RWPE1 (cell line): ENCODE measurements at places on chromosomes 7 and 10.

- DNase-seq, result no peak
Observed at GRCh38 chr10:29249018-29249417, 39.9 kb upstream of the LYZL1 start.

GRCh38 chr10:46236546-46236887 is 50.3 kb upstream of the ANTXRL start:
- DNase-seq, result no peak

- no peak for DNase-seq
Observed at GRCh38 chr10:35564341-35564968, 40.7 kb upstream of the GJD4 start.

GRCh38 chr10:62653254-62653653 is 151.3 kb upstream of the ADO start:
- no peak for DNase-seq

DNA sequence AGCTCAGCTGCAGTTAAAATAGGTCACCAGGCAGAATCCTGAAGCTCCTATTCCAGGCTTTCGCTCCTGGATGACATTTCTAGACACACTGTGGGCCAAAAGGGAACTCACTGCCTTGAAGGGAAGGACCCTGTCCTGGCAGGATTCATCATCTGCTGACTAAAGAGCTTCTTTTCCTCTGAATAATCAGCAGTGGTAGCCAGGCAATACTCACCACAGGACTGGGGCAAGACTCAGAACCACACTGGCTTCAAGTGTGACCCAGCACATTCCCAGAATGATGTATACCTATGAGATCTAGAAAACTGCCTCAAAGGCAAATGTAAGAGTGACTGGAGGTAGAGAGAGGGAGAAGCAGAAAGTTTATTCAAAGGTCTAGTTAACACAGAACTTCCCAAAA is 29.5 kb upstream of the EBF3 start:
- peak; percentile 50 for DNase-seq

- no peak for DNase-seq
Observed at GRCh38 chr7:23456093-23456492, 14.2 kb downstream of the IGF2BP3 start.

DNA sequence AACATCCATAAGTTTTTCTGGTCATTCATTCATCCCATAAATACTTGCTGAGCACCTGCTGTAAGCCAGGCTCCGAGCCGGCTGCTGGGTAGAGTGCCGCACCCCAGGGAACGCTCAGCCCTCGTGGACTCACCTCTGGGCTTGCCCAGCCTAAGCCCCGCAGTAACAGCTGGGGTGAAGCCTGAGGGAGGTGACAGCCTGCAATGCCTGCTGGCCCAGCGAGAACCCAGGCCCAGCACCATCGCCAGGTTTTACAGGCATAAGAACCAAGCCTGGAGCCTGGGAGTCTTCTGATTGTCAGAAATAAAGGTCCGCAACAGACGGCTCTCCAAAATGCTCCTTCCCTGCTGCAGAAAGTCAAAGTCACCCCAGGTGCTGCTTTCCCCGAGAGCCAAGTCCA is 205.4 kb downstream of the ZMYND11 start:
- no peak for DNase-seq

DNA sequence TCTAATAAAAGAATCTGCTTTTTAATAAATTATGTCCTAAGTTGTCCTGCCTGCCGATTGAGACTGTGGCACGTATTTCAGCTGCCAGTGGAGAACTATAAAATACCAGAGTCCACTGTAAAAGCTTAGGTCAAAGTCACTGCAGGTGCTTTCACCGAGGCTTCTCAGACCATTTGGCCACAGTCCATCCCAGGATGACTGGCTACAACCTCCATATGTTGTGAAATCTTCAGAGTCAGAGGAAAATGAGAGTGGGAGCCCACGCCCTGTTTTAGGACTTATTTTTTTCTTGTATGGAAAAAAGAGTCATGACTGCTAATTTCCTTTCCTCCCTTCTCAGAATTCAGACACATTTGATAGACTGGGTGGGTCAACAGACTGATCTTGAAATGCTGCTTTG is 182.9 kb downstream of the ANK3 start:
- no peak for DNase-seq

- no peak for DNase-seq
Observed at GRCh38 chr10:50992356-50992901, 81.9 kb upstream of the PRKG1 start.

GRCh38 chr7:159195946-159196345 is 51.3 kb upstream of the VIPR2 start:
- DNase-seq, result no peak

- no peak for DNase-seq
Observed at GRCh38 chr7:32890793-32891042, 842 bp downstream of the KBTBD2 start.

GRCh38 chr7:130363026-130363847 is 17.1 kb upstream of the CPA1 start:
- peak; percentile 81 for DNase-seq

DNA sequence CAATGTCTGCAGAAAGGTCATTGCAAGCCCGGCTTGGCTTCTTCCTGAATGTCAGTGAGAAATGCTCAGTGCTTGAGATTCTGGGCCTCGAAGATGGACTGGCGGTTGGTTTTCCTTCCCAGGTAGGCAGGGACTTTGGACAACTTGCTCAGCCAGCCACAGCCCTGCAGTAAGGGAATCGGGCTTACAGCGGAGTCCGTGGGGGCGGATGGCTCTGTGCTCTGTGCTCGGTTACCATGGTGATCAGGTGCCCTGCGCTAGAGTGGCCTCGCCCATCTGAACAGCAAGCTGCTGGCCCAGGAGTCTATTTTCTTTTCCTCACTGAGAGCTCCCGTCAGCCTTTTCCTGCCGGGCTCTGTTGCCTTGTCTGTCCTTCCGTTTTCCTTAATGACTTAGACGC is 77.8 kb upstream of the SH2B2 start:
- no peak for DNase-seq

DNA sequence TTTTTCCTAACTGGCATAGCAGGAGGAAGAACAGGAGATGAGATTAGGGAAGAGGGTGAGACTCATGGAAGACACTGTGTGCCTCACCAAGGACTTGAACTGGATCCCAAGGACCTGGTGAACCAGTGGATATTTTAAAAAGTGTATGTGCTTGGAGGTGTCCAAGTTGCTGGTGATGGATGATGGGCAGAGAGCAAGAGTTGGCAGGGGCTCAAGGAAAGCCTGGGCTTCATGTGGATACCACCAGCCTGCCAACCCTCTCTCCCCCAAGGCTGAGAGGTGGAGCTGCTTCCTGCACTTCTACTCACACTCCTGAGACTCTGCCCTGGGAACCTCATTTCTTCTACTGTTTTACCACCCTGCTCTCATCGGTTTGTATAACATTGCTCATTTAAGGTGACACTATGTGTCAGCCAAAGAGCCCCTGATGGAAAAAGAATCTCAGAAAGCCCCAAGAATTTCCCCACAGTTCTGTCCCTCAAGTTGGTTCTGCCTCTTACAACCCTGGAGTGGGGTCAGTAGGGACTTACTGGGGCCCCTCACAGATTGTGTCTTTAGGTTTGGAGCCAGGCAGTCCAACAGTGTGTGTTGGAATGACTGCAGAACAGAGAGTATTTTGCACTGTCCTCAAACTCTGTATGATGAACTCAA is 56.2 kb upstream of the PDCD4 start:
- no peak for DNase-seq

GRCh38 chr10:128528781-128529180 is 402.6 kb upstream of the MKI67 start:
- DNase-seq, result no peak

GRCh38 chr7:27634671-27635493 is 27.8 kb downstream of the HIBADH start:
- DNase-seq, result no peak

DNA sequence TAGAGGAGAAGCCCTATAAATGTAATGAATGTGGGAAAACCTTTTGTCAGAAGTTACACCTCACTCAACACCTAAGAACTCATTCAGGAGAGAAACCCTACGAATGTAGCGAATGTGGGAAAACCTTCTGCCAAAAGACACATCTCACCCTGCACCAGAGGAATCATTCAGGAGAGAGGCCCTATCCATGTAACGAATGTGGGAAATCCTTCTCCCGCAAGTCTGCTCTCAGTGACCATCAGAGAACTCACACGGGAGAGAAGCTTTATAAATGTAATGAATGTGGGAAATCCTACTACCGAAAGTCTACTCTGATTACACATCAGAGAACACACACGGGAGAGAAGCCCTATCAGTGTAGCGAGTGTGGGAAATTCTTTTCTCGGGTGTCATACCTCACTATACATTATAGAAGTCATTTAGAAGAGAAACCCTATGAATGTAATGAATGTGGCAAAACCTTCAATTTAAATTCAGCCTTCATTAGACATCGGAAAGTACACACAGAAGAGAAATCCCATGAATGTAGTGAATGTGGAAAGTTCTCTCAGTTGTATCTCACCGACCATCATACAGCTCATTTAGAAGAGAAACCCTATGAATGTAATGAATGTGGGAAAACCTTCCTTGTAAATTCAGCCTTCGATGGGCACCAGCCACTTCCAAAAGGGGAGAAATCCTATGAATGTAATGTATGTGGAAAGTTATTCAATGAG is 18.9 kb downstream of the RBAK start:
- DNase-seq, result no peak

DNA sequence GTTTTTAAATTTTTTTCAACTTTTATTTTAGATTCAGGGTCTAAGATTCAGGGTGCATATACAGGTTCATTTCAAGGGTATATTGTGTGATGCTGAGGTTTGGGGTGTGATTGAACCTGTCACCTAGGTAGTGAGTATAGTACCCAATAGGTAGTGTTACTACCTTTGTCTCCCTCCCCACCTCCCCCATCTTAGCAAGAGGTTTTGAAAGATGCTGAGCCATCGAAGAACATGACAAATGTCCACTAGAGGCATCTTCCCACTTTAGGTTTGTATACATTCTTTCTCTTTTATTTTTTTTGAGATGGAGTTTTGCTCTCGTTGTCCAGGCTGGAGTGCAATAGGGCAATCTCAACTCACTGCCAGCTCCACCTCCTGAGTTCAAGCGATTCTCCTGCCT is 880 bp upstream of the MGAM2 start:
- no peak for DNase-seq

DNA sequence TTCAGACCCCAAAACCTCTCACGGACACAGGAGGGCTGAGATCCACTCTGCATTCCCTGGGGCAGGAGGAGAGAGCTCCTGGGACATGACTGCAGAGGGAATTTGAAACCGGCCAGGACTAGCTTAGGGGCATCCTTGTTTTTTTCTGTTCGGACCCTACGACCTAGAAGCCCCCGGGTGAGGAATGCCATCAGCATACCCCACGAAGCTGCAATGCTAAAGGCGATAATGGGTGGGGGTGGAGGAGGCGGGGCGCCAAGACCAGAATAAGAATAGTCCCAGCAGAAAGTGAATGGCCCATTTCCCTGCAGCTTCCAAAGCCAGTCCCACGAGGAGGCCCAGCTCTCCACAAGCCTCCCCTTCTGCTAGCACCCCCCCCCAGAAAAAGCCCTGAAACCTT is 4.0 kb downstream of the PDGFA start:
- no peak for DNase-seq

DNA sequence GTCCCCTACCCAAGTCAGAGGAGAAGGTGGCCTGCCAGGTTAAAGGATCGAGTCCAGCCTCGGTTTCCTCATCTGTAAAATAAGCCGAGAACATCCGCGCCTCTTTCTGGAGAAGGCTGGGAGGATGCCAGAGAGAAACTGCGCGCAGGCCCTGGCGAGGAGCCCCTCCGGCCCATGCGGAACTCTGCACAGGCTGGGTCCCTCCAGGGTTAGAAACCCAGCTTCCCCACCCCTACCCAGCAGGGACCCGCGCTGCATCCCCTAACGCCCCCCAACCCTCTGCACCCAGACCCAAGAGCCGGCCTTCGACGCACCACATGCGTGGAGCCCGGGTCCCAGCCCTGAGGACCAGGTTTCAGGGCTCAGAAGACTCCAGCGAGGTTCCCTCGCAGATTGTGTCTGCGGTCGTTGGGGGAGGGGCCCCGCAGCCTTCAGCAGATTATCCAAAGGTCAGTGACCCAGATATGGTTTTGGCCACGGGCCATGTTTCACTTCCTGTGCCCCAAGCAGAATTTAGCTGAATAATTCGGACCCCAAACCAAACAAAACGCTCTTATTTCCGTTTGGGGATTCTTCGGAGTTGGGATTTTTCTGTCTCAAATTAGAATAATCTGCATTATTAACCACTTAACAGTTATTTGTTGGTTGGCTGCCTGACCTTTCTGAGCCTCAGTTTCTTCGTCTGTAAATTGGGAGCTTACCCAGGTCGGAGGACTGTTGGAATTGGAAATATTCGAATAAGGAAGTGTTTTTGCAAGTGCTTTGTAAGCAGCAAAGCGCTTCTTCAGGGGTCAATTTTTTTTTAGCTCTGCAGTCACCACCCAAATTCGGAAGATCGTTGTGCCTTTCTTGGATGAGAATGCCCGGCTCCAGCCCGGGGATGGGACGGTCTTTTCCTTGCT is 167.7 kb downstream of the UBE2H start:
- DNase-seq, result no peak

DNA sequence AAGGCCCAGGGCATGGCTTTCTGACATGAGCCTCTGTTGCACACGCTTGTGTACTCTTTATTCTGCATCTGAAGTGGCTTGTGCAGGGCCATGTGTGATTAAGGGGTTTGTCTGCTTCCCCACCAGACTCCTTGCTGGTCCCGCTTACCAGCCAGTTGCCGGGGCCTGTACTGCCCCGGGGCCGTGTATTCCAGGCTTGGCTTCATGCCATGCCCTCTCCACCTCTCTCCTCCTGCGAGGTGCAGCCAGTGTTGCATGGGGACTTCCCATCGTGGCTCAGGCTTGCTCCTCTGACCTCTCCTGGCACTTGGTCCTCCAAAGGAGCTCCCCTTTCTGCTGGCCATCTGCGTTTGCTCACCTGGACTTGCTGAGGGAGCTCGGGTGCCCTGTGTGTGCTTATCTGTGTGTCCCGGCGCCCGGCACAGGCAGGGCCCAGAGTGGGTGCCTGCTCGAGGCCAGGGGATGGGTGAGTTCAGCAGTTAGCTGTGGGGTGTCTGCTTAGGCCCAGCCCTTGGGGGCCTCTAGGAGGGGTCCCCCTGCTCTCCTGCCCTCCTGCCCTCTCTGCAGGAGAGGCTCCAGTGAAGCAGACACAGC is 11.0 kb upstream of the C10orf143 start:
- DNase-seq, result no peak

- DNase-seq, result no peak
Observed at GRCh38 chr10:1216574-1217236, 160.5 kb downstream of the WDR37 start.

DNA sequence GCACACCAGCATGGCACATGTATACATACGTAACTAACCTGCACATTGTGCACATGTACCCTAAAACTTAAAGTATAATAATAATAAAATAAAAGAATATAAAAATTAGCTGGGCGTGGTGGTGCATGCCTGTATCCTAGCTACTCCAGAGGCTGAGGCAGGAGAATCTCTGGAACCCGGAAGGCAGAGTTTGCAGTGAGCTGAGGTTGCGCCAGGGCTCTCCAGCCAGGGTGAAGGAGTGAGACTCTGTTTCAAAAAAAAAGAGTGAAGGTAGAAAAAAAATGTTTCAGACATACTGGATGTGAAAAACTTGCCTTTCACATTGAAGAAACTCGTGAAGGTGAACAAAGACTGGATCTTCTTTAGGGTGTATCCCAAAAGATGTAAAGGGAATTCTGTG is 26.7 kb downstream of the TSPAN14 start:
- DNase-seq, result no peak
